AG04450 (cell line): ENCODE measurements at places on chromosomes 16 and 17.

- DNase-seq: no peak
These were observed 254.2 kb downstream of the CBLN1 start for GRCh38 chr16:49027420-49027819.

DNA sequence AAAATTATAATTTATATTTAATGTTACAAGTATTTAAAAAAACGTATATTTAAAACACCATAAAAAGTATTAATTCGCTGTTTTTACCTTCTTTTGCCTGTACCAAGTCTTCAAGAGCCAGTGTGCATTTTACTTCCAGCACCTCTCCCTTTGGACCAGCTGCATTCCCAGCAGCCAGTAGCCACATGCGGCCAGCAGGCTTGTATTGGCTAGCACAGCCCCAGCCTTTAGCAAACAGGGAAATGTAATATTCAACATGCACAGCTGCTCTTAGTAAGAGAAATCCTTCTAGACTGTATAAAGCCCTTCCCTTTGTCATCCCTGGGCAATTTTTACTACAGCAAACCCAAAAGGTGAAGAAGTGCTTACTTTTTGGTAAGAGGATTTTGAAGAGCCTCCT lies 6.6 kb downstream of the DHODH start:
- no peak for DNase-seq

DNA sequence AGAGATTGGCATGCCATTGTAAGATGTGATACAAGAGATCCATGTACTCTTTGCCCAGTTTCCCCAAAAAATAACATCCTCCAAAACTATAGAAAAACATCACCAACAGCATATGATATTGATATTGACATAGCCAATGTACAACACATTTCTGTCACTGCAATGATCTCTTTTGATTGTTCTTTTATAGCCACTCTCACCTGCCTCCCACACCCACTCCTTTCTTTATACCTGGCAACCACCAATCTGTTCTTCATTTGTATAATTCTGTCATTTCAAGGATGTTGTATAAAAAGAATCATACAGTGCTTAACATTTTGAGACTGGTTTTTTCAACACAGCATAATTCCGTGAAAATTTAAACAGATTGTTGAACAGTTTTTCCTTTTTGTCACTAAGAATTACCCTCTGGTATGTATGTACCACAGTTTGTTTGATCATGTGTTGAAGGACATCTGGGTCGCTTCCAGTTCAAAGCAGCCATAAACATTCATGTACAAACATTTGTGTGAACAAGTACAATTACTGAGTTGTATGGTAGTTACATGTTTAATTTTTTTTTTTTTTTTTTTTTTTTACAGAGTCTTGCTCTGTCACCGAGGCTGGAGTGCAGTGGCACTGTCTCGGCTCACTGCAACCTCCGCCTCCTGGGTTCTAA lies 9.9 kb downstream of the KRTAP9-1 start:
- DNase-seq: no peak

- DNase-seq: no peak
These were observed 3.8 kb downstream of the TNFSF12 start for GRCh38 chr17:7552621-7553051.

- no peak for DNase-seq
These were observed 35.1 kb upstream of the CD300E start for GRCh38 chr17:74658620-74659019.

- no peak for DNase-seq
These were observed 63.7 kb upstream of the NLK start for GRCh38 chr17:27978689-27979175.

GRCh38 chr17:75344666-75345065 lies 55.4 kb upstream of the SLC25A19 start:
- DNase-seq: no peak

DNA sequence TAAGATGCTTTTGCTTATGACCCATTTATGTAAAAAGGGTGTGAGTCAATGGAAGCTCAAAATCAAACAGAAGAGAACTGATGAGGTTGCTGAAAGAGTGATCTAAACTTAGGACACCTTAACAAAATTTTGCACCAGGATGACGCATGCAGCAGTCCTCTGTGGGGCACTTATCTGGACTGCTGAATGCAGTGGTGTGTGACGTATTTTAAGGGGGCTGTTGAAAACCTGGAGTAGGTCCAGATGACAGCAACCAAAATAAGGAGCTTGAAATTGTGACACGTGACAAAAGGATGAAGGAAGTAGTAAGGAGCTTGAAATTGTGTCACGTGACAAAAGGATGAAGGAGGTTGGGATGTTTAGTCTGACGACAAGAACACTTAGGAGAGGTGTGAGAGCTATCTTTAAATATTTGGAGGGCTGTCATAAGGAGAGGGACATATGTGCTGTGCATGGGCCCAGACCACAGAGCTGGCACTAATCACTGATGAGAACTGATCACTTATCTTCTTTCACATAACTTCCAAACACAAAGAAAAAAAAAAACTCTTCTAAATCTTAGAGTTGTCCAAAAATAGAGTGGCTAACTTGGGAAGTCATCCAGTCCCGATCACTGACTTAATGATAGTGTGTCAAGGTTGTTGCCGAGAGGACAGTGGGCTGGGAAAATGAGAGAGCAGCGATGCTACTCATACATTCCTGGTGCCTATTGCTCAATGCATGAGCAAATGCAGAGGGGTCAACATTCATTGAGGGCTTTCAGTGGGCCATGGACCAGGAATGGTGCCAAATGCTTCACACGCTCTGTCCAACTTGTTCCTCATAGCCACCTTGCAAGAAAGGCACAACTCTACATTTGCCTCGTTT lies 264.2 kb upstream of the ZFHX3 start:
- DNase-seq: no peak

DNA sequence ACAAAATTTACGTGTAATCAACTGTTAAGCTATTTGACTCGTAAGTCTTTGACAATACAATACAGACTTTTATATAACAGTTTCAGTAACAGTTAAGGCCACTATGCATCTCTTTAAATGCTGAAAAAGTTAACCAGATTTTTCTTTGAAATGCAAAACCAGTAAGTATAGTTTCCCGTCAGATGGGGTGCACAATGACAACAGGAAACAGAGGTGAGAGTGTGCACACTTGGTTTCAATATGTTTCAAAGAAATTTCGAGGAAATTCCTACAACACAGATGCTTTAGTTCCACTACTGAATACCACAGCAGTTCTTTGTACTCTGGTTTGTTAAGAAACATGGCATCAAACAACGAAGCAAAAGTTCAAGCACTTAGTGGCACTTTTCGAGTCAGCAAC lies 48.4 kb downstream of the RNF157 start:
- no peak for DNase-seq

- no peak for DNase-seq
These were observed 445.7 kb downstream of the UTP18 start for GRCh38 chr17:51706093-51706492.

DNA sequence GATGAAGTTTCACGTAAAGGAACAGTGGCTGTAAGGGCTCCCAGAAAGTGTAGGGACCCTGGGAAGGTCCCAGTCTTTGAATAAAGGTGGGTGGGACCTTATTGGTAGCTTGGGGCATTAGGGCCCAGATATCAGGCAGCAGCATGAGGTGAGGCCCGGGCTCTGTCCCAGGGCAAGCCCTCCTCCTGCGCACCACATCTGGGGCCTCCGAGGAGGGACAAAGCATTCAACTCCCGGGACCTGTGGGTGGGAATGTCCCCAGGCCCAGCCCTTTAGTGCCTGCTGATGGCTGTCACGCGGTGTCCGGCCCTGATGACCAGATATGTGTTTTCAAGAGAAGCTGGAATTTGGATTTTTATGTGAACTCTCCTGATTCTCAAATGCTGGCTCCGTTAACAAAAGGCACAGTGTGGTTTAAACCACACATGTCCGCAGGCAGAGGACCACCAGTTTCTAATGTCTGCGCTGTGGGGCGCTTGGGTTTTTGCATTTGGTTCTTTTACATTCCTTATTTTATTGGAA lies 30.4 kb downstream of the RAI1 start:
- no peak for DNase-seq
